ENCODE measurements at places on chromosomes 12 and 14. TPM values are rescaled to one million over a fixed set of nuclear protein-coding genes. Genes with fewer than 3 reads are reported as not detected.

Gene RTN1
- total RNA-seq, result 1.6 TPM

Gene SLC6A12
- 0.68 TPM for total RNA-seq

- no peak for DNase-seq
Observed at GRCh38 chr14:89386212-89386886, 30.7 kb downstream of the FOXN3 start.

- no peak for DNase-seq
Observed at GRCh38 chr14:83988275-83988674, 1541.7 kb upstream of the FLRT2 start.

DNA sequence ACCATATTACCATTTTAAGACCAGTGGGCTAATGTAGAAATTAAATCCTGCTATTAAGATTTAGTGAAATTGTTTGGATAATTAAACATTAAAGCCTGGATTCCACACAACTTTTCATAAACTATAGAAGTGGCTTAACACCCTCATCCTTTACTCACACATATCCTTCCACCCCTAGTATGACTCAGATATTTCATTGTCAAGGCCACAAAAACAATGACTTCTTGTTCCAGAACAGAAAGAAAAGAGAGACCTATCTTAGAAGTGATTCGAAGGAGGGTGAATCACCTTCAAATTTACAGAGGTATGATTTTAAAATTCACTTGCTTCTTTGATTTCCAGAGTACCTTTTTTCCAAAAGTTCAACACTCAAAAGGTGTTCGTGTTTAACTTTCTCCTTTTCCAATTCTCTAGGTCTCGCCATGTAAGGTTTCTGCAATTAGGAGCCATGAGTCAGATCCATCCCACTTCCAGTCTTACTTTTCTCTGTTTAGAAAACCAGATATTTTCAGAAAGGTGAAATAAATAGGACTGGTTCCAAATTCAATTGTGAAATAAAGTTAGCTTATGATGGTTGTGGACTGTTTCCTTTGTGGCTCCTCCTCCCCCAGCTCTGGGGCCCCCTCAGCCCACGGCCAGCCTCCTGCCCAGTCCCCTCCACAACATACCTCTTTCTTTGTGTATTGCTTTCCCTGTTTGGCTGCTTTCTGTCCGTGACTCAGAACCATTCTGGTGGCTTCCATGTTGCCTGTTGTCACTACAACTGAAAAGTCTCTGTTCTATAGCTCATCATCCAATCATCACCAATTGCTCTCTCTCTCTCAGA lies 24.6 kb upstream of the MGP start:
- no peak for DNase-seq

GRCh38 chr12:108430245-108430644 lies 84.8 kb upstream of the FICD start:
- no peak for DNase-seq

DNA sequence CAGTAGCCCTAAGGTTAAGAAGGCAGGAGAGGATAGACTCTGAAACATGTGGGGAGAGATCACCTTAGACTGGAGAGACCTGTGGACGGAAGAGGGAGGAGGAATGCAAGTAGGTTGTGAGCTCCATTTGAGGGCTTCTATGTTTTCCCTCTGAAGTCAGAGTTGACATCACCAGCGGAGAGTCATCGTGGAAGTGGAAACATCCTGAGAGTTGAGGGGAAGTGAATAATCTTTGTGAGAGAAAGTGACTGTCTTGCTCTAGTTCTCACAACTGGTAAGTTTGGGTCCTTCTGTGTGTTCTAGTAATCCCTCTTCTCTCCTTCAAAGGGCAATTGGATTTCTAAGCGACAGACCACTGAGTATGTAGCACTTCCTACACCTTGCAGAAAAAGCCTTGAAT lies 103.6 kb upstream of the CCND2 start:
- no peak for DNase-seq

- no peak for DNase-seq
Observed at GRCh38 chr12:71865166-71865713, 25.7 kb downstream of the TBC1D15 start.
